Stimulated activated CD4-positive, alpha-beta T cell treated with anti-CD3 and anti-CD28 coated beads, Interleukin-2, amount 100 ng/mL, for 4 hours (primary cell): ENCODE measurements at places on chromosomes 16 and 17.

DNA sequence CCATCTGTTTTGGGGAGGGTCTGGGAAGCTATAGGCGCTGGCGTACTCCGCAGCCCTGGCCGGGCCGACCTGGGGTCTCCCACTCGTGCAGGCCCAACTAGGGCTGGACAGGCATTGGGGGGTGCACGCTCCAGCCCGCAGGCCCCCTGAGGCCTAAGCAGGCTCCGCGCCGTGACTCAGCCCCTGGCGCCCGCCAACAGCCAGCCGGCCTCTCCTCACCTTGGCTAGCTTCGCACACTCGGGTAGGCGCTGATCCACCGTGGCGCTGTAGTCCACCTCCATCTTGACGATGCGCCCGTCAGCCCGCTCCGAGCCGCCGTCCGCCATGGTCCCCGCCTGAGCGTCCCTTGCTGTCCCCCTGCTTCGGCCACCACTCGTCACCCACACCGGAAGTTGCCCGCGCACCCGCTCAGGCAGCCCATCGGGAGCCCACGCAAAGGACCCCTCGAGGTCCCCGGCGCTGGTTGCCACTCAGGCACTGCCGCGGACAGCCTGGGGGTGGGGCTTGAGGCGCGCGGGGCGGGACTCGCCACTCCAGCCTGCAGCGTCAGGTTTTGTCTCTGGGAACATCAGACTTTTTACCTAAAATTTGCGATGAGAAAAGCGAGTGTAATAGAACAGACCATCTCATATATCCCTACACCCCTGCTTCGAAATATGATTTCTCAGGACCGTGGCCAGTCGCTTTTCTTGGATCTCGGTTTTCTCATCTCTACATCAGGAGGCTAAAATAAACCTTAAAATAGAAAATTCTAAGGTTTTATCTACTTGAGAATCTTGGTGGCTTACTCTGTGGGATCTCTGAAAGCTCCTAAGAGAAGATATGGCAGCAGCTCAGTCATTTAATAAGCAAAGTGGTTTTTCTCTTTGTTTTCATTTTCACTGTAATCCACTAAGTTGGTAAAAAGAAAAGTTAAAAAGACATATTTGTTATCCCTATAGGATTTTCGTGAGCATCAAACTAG is at the start of gene PSMD12:
Gene PSMD12 (minus strand): TSS at position 385 of the 965 bp plus-strand sequence. CDS start 58 bp downstream, at position 327.
- DNase-seq: peak; percentile 87

- DNase-seq: no peak
These were observed 45.0 kb upstream of the NOL11 start for GRCh38 chr17:67672592-67673335.

- DNase-seq: no peak
These were observed 123.9 kb downstream of the XYLT1 start for GRCh38 chr16:17346621-17347569.

GRCh38 chr17:42118545-42118944 is 2.6 kb downstream of the KAT2A start:
- peak; percentile 25 for DNase-seq
